ENCODE measurements at places on chromosomes 11 and 22. TPM values are rescaled to one million over a fixed set of nuclear protein-coding genes. Genes with fewer than 3 reads are reported as not detected.

Gene SCN4B
- total RNA-seq: under 0.01 TPM

Gene GLYATL1
- total RNA-seq: 0.17 TPM

Gene RHOD
- total RNA-seq: 11.6 TPM

Gene BLID
- 3.4 TPM for total RNA-seq

Gene APOBEC3B
- total RNA-seq: 0.09 TPM

Gene KDM4E
- not detected for total RNA-seq

Gene DNAJB7
- total RNA-seq: not detected

Gene MS4A15
- not detected for total RNA-seq

Gene RASGRP2
- total RNA-seq: 0.16 TPM

Gene DENND5A
- total RNA-seq: 135 TPM

Gene INPPL1
- 44.8 TPM for total RNA-seq

Gene OR5P2
- total RNA-seq: not detected

Gene TNNT3
- 0.47 TPM for total RNA-seq

Gene APOL6
- 13.7 TPM for total RNA-seq

Gene ISX
- not detected for total RNA-seq

Gene SMIM35
- total RNA-seq: not detected

Gene MS4A14
- total RNA-seq: not detected

Gene BDNF
- total RNA-seq: 4.6 TPM

Gene HOATZ
- total RNA-seq: not detected

Gene OR51I1
- total RNA-seq: 0.60 TPM

Gene LYVE1
- total RNA-seq: not detected

Gene GPR83
- not detected for total RNA-seq

Gene OVCH2
- total RNA-seq: not detected

Gene FGF19
- total RNA-seq: not detected

Gene POU2AF2
- not detected for total RNA-seq

Gene TMPRSS5
- 0.16 TPM for total RNA-seq

Gene PPME1
- total RNA-seq: 31.7 TPM

Gene IGSF22
- not detected for total RNA-seq

Gene OR51B2
- total RNA-seq: not detected

Gene PKNOX2
- total RNA-seq: 0.32 TPM

Gene OR52B4
- total RNA-seq: not detected

Gene LDHAL6A
- not detected for total RNA-seq

Data from bronchial smooth muscle cell (primary cell).